ENCODE measurements at places on chromosomes 6 and 20.
A peak's percentile ranks its signal among the peaks of the same experiment; 100 is the strongest.

- peak; percentile 84 for DNase-seq
Measured at GRCh38 chr6:105601541-105602236, 198.8 kb upstream of the PREP start.

DNA sequence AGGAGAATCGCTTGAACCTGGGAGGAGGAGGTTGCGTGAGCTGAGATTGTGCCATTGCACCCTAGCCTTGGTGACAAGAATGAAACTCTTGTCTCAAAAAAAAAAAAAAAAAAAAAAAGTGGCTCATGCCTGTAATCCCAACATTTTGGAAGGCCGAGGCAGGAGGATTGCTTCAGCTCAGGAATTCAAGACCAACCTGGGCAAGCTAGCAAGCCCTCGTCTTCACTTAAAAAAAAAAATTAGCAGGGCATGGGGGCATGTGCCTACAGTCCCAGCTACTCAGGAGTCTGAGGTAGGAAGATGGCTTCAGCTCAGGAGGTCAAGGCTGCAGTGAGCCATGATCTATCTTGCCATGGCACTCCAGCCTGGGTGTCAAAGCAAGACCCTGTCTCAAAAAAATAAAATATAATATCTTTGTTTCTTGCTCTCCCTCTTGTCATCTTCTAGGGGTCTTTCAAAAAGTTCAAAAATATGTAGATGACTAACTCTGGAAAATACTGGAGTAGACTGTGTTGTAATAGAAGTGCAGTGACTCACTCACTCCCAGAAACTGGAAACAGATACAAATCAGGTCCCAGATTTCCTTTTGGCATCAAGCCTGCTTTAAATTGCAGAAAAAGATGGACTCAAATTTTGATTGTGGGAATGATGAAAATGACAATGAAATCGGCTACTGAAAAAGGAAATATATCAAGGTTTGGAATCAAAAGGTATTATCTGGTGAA lies 2.8 kb upstream of the GINM1 start:
- peak; percentile 85 for DNase-seq

DNA sequence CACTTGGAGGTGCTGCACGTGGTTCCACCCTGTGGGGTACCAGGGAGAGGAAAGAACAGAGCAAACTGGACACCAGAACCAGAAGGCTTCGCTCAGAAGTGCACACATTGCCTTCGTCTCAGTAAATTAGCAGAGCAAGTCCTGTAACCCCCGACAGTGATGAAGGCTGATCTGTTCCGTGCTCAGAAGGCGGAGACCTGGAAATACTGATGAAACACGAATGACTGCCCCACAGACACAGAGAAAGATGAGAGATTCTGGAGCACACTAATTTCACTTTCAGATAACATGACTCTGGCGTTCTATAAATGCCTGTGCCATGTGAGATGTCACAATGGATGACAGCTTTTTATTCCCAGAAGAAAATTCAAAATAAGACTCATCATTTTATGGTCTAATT lies 44.2 kb upstream of the CCR6 start:
- DNase-seq = no peak

GRCh38 chr6:116365743-116366142 lies 5.0 kb upstream of the DSE start:
- DNase-seq = no peak
